ENCODE measurements at places on chromosomes 2 and 18. TPM values are rescaled to one million over a fixed set of nuclear protein-coding genes. Genes with fewer than 3 reads are reported as not detected.

CD207 gene
- total RNA-seq, result not detected

FSHR gene
- total RNA-seq, result not detected

DNA sequence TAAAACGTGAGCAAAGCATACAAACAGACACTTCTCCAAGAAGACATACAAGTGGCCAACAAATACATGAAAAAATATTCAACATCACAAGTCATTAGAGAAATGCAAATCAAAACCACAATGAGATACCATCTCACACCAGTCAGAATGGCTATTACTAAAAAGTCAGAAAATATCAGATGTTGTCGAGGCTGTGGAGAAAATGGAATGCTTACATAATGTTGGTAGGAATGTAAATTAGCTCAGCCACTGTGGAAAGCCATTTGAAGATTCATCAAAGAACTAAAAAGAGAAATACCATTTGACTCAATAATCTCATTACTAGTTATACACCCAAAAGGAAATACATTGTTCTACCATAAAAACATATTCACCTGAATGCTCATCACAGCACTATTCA lies 825.7 kb downstream of the SUCLG1 start:
- DNase-seq, result no peak

DNA sequence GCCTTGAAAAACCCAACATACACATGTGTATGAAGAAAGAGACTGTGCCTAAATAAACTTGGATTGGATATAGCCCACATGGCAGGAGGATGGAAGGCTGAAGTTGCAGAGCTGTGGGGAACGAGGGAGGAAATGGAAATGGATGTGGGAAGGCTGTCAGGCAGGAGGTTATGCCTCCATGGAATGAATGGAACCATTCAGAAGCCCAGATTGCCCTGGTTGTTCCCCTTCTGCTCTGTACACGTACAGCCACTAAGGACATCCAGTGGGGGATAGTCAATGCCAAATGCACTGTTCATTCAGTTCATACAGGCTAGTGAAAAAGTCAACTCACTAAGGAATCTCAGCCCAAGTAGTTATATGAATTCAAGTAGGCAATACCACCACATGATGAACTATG lies 463.7 kb downstream of the TNS1 start:
- DNase-seq, result no peak

- DNase-seq, result no peak
These were observed 1246.6 kb upstream of the LRRTM1 start for GRCh38 chr2:81551040-81551634.

GRCh38 chr2:125696560-125696959 lies 959.4 kb upstream of the GYPC start:
- no peak for DNase-seq

DNA sequence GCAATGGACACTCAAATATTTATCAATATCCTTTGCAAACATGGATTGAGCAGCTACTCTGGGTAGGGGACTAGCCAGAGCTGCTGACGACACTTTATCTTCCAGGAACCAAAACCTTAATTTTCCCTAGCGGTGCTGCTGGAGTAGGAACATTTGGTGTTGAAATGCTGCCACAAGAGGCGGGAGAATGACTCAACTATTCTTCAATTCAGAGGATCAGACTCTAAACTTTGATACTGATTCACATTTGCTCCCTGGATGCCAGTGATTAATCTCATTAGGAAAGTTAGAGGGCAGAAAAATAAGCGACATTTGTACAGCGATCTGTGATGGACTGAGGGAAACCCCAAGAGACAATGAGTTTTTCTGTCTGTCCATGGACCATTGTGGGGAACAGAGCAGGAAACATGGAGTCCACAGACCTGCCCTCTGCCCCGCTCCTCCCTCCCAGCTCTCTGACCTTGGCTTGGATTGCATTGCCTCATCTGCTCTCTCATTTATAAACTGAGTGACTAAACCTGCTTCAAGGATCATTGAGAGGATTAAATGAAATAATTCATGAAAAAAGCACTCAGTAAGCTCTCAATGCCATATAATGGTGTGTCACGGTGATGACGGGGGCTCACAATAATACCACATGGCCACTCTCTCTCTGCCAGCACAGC lies 12.6 kb upstream of the EPB41L3 start:
- no peak for DNase-seq

DNA sequence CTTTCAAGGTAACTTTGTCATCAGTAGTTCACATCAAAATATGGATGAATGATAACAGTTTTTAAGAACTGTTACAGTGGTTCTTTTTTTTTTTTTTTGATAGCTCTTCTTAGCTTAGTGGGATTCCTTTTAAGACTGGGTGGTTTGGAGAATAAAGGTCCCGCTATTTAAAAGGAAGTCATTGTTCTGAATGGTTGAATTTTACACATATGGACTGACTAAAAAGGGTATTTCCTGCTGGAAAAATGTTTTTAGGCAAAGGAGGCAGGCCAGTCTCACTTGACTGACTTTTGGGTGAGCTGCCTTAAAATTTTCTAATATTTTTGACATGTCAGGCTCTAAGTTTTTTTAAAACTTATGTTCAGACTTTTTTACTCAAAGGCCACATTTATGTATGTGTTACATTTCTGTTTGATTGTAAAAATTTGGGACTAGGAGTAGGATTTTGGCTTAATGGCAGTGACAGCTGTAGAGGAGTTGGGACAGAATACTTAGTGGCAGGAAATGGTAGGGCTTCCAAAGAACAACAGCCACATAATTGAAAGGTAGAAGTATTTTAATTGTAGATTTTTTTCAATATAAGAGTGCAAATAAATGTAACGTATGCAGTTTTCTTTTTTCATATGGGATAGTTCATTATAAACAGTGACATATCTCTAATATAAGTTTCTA lies 13.7 kb downstream of the VAPA start:
- no peak for DNase-seq

DNA sequence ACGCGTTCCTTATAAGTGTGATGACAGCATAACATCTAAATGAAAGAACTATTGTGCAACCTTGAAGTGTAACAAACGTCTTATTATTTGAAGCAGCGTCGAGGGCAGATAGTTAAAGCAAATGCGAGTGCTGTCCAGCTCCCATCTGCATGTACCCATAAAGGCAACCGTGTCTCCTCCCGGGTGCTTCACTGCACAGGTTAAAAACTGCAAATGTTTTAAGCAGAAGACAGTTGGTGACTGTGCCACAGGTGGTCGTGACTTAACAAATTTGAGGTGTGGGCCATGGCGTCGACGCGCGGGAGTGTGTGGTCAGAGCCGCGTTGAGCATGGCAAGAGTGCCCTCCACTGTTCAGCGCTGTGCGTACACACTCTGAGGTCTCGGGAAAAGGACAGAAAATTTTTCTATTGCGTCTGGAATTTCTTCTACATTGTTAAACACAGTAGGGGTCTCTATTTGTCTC lies 6.4 kb downstream of the SALL3 start:
- DNase-seq, result peak; percentile 27

TPO gene
- total RNA-seq, result not detected

- DNase-seq, result no peak
These were observed 23.7 kb downstream of the PDIA6 start for GRCh38 chr2:10788855-10789254.

- no peak for DNase-seq
These were observed 6.7 kb downstream of the UXS1 start for GRCh38 chr2:106187273-106187891.

DNA sequence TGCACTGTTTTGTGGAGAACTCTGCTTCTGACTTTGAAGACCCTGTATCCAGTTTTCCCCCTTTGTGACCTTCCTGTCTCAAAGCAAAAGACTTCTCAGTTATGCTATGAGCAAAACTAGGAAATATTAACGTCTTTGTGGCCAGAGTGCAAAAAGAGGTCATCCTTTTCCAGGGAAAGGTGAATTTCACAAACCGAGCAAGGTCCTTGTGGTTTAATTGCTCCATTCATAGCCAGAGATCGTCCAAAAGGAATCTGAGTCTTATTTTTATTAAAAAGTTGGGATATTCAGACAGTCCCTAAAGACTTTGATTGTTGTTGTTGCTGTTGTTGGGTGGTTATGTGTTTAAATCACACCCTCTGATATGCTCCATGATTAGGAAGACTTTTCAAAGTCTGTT lies 77.4 kb downstream of the NAB1 start:
- DNase-seq, result no peak

GRCh38 chr2:78980152-78980465 lies 45.4 kb upstream of the REG3G start:
- no peak for DNase-seq

GRCh38 chr18:2960983-2961696 lies 51.8 kb downstream of the LPIN2 start:
- no peak for DNase-seq

DNA sequence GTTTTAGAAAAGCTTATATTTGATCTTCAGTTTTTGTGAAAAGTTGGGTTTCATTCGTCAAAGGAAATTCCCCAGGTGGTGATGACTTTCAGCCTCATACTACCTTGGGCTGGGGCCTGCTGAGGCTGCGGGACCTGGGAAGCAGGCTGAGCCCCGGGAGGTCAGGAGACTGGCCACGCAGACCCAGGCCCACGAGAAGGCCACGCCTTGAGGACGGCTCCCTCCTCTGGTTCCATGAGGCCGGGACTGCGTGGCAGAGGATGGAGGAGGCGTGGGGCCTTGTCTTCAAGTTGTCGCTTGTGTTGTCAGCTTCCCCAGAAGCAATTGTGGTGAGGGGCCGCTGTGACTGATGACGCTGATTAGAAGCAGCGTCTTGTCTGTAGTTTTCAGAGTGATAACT lies 11.8 kb downstream of the CNDP2 start:
- DNase-seq, result no peak

DNA sequence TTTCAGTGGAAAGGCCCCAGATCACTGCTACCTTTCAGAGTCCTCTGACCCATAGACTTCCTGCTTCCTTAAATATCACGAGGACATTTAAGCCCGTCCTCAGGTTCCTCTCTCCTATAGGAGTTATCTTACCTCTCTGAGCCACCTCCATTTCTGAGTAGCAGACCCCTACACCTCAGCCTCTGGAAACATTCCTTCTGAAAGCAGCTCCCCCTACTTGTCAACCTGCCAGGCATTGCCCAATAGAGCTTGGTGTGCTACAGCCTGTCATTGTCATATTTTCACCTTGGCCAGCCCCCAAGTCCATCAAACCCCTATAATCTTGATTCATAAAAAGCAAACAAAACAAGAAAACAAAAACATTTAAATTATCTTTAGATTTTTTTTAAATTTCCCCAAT lies 717.9 kb upstream of the SLC8A1 start:
- DNase-seq, result no peak

GRCh38 chr2:119756837-119757236 lies 2.9 kb upstream of the PTPN4 start:
- peak; percentile 68 for DNase-seq

DNA sequence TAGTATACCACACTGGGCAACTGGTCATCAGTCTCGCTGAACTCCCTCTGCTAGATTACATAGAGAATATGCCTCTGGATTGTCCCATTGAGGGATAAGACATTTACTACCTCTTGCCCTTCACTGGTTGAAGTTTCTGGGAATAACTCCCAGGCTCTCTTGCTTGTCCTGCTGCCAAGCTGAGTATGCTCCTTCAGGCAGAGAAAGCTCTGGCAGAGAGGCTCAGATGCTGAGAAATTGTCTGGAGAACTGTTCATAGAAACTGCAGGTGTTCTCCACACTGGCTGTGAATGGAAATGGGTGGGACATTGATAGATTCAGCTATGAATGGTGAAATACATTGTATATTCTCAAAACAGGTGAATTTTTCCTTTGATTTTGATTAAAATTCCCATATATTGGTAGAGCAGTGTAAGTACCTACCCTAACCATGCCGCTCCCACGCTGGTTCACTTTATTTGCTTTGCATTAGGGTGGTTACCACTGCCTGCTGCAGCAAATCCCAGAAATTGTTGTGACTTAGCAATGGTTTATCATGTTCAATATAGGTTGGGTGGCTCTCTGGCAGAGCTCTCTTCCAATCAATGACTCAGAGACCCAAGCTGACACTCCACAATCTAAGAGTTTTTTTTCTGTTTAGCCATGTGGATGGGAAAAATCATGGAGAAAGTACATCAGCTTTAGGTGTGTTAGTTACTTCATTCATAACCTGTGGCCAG lies 36.7 kb downstream of the FAM117B start:
- no peak for DNase-seq

TEX261 gene
- total RNA-seq, result 38.8 TPM

ACMSD gene
- not detected for total RNA-seq

RUFY4 gene
- 0.88 TPM for total RNA-seq

DNA sequence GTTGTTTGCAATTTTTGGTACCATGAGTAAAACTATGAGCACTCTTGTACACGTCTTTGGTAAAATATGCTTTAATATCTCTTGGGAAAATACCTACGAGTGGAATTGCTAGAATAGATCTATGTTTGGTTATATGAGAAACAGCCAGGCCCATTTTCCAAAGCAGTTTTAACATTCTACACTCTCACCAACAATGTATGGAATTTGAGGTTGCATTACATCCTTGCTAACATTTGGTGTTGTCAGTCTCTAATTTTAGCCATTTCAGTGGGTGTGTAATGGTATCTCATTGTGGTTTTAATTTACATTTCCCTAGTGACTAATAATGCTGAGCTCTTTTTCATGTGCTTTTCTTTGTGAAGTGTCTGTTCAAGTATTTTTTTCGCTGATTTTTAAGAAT lies 118.9 kb upstream of the TCF4 start:
- DNase-seq, result no peak

DNA sequence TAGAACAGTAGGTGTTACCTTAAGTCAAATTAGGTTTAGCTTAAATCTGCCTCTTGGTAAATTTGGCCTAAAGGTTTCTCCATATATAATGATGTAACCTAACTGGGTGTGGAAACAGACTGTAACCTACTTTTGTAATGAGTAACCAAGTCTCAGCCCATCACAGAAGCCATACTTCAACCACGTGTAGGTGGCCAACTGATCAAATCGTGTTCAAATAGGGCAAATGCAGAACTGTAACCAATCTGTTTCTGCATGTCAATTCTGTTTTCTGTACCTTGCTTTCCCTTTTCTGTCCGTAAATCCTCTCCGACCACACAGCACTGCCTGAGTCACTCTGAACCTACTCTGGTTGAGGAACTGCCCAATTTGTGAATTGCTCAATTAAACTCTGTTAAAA lies 34.0 kb upstream of the PLA2R1 start:
- peak; percentile 58 for DNase-seq

- DNase-seq, result no peak
These were observed 169.8 kb upstream of the ID2 start for GRCh38 chr2:8511868-8512612.

CLEC4F gene
- not detected for total RNA-seq

- DNase-seq, result peak; percentile 15
These were observed 27.5 kb downstream of the TSHZ1 start for GRCh38 chr18:75238100-75238499.

DNA sequence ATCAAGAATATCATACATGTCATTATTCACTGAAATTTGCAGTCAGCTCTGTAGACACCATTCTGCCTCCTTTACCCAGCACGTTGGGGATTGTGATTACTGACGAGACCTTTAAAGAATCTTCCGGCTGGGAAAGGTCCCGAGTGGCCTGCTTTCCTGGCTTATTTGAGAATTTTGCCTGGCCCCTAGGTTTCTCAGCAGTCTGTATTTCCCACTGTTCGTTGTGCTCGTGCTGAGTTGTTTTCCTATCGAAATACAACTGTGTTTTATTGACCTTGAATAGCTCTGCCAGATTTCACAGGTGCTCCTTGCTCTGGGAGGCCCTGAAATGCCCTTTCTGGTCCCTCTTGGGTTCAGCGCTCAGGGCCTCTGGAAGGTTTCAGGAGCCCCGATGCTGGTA lies 94.9 kb downstream of the AGAP1 start:
- DNase-seq, result no peak

- DNase-seq, result no peak
These were observed 799.6 kb upstream of the CHAC2 start for GRCh38 chr2:52968043-52968442.

- DNase-seq, result no peak
These were observed 159.5 kb upstream of the NDUFV2 start for GRCh38 chr18:8942909-8943545.

- DNase-seq, result no peak
These were observed 221.9 kb upstream of the TNP1 start for GRCh38 chr2:217081799-217082198.

ARHGAP15 gene
- 72.8 TPM for total RNA-seq

All from activated CD8-positive, alpha-beta T cell treated with anti-CD3 and anti-CD28 coated beads for 36 hours (primary cell).